ENCODE measurements at places on chromosomes 11 and 22.

- no peak for DNase-seq
These were observed 48.0 kb upstream of the CEP126 start for GRCh38 chr11:101866619-101867491.

DNA sequence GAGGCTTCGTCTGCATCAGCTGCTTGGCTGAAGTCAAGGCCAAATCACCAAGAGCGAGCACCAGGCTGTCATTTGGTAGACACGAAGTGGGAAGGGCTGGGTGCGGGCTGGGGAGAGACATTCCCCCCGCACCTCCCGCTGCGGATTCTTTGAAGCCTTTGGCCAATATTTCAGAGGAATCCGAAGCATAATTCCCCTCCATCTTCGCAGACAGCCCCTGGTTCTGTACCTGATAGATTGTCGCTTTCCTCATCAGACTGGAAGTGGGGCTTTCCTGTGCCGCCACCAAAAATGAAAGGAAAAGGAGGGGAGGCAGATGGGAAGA lies 15.3 kb downstream of the BLID start:
- DNase-seq: no peak

DNA sequence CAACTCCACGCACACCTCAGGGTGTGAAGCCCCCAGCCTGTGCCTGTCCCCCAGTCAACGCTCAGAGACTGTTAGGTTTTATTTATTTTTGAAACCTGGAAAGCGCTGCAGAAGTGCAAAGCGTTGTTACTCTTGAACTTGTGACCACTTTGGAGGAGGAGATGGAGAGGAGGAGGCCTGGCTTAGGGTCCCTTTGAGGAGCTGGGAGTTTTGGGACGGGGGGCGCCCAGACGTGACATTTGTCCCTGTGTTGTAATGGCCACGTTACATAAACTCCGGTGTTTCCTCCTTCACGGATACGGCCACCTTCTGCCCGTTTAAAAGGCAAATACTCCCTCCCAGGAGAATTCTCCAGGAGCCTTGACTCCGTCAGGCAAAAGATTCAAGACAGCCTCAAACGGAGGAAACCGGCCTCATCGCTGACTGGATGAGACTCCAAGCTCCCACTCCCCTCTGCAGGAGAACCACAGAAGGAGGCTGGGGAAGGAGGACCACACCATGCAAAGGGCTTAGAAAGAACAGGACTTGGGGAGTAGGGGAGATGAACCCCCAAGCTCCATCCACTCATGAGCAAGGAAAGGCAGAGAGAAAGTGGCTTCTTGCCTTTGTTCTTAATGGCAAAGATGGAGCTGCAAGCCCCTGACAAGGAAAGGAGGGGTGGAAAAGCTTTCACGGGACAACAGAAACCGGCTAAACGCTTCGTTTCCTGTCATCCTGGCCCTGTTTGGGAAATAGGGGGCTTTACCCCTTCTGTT lies 630 bp downstream of the PIK3IP1 start:
- no peak for DNase-seq

GRCh38 chr11:83695046-83695445 lies 408.9 kb upstream of the CCDC90B start:
- no peak for DNase-seq

DNA sequence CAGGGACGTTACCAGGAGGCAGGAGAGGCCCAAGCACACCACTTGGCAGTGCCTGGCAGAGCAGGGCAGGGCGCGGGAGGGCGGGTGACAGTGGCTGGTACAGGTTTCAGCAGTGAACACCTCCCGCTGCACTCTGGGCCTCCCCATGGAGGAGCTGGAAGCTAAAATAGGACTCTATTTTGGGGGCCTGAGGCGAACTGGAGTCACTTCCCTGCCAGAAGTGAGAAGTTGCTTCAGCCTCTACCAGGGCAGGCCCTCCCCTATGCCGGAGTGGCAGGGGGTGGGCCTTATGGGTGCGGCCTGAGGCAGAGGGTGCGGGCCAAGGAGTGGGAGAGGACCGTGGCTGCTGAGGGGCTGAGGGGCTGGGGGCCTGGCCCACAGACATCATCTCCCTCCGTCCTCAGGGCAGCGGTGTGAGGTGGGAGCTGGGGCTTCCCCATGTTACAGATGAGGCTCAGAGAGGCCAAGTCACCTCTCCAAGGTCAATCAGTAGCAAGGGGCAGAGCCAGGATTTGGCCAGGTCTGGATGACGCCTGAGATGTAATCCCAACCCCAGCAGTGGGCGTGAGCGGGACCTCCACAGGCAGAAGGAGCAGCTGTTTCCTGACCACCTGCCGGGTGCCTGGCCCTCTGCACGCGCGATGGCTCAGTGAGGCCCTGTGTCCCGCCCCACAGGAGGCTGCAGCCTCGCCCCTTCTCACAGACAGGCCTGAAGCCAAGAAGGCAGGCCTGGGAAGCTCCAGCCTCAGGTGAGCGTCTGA lies 39.3 kb downstream of the KCNJ4 start:
- no peak for DNase-seq

- DNase-seq: peak; percentile 47
These were observed 7.6 kb downstream of the CYB5R2 start for GRCh38 chr11:7665473-7666291.

DNA sequence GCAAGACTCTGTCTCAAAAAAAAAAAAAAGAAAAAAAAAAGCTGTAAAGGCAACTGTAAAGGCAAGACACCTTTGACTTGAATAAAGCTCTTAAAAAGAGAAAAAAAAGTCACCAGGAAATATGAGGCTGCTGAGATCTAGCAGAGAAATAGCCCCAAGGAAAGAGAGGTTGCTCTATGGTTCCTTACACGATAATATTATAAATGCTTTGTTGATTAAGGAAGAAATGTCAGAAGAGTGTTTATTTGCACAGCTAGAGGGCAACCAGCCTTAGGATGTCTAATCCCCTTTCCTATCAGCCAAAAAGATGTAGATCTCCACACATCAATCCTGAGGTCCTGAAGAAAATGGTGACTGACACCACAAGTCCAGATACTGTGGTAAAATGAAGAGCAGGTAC lies 32.0 kb downstream of the RBFOX2 start:
- DNase-seq: no peak

DNA sequence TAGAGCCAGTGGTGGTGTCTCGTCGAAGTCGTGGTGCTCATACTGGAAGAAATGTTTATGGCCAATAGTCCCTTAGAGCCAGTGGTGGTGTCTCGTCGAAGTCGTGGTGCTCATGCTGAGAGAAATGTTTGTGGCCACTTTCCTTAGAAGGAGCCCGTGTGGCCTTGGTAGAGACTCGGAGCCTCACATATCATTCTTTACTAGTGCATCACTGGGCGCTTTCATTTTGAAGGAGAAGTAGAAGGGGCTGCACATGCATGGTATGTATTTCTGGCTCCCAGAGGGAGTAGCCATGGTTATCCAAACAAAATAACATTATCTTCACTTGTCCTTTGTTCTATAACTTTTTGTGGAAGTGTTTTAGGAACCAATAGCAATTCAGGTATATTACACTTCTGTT lies 69.5 kb downstream of the JAM3 start:
- DNase-seq: no peak

- peak; percentile 2 for DNase-seq
These were observed 122.6 kb downstream of the APOL5 start for GRCh38 chr22:35840302-35840739.

- DNase-seq: no peak
These were observed 247.2 kb downstream of the CTTN start for GRCh38 chr11:70645537-70645936.

GRCh38 chr11:73380897-73381410 lies 4.8 kb downstream of the RELT start:
- DNase-seq: no peak

DNA sequence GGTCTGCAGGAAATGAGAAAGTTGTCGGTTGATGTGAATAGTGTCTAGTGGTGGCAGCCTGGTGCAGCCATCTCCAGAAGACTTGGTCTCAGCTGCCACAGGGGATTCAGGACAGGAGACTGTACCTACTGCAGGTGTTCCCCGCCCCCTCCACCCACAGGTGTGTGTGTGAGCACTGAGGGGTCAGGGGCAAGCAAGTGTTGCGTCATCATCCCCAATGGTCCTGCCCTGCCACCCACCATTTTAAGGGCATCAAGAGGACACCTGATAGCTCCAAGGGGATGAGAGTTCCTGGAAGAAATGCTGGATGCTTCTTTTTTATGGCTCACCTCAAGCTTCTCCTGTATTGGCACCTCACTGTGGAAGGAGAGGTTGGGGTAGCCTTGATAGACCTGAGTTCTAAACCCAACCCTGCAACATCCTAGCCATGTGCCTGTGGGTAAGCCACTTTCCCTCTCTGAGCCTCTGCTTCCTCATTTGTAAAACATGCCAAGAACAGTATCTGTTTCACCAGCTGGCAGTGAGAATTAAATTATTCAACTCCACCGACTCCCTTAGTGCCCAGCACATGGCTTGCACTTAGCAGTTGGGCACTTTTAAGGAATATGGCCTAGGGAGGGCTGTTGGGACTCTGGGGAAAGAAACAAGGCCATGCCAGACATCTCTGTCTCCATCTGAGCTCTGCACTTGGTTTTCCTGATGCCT lies 6.1 kb downstream of the C11orf91 start:
- no peak for DNase-seq

DNA sequence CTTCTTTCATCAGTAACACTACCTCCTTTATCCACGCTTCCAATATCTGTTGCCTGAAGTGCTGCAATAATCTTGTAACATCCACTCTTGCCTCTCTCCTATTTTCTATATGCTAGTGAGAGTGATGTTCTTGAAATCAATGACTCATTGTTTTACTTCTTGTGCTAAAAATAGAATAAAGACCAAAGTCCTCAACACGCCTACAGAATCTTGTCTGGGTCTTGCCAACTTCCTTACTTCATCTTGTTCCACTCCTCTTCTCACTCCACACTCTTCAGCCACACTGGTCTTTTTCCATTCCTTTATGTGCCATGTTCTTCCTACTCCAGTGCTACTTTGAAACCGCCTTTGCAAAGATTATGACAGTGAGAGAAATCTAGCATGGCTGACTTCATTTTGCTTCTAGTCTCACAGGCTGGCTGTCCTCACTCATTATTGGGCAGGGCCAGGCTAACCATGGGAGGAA lies 136.4 kb downstream of the CCDC81 start:
- DNase-seq: no peak

DNA sequence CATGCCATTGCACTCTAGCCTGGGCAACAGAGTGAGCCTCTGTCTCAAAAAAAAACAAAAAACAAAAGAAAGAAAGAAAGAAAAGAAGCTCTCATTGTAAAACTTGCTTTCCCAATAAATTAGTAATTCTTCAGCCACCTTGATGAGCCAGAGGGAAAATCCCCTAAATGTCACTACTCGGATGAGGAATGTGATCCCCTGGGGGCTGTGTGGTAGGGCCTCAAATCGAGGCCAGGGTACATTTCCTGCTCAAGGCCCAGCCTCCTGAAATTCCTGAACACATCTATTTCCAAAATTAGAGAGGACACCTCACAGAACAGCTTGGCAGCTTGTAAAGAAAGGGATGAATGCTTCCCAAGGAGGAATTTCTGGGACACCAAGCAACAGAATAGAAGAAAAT lies 147.1 kb upstream of the SESN3 start:
- no peak for DNase-seq

DNA sequence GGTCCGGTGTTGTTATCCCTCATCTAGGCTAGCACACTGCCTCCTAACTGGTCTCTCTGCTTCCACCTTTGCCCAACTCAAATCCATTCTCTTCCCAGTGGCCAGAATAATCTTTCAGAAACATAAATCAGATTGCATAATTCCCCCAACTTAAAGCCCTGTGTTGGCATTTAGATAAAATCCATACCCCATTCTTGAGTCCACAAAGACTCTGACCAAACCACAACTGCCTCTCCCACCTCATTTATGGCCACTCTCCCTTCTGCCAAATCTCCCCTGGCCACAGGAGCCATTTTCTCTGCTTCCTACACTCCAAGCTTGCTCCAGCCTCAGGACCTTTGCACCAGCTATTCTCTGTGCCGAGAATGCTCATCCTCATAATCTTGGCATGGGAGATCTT lies 36.8 kb downstream of the IL18 start:
- DNase-seq: no peak

DNA sequence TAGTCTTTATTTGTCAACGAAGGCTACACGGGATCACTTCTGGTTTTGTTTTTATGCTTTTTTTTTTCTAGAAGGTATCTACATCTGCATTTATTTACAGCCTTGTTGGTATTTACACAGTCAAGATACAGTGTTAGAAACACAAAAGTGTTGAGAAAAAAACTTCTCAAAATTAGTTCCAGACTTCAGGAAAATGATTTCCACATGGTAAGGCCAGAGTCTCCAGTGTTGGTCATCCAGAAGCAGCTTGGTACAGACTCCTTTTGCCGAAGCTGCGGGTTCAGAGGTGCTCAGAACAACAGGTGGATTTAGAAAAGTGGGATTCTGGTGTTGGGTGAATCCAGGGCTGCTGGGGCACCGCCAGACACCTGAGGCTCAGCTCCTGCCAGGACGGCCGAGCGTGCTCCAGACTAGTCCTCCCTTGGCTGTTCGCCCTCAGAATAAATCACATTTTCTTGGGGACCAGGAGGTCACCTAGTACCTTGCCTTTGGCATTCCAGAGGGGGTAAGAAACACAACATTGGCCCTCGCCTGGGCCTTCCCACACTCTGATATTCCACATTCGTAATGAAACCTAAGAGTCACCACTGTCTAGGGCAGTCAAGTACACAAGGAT lies 78.7 kb upstream of the NARS2 start:
- no peak for DNase-seq

- no peak for DNase-seq
These were observed 48.8 kb downstream of the ASCL2 start for GRCh38 chr11:2221591-2221990.

- no peak for DNase-seq
These were observed 9.2 kb upstream of the GAS2 start for GRCh38 chr11:22657101-22657694.

DNA sequence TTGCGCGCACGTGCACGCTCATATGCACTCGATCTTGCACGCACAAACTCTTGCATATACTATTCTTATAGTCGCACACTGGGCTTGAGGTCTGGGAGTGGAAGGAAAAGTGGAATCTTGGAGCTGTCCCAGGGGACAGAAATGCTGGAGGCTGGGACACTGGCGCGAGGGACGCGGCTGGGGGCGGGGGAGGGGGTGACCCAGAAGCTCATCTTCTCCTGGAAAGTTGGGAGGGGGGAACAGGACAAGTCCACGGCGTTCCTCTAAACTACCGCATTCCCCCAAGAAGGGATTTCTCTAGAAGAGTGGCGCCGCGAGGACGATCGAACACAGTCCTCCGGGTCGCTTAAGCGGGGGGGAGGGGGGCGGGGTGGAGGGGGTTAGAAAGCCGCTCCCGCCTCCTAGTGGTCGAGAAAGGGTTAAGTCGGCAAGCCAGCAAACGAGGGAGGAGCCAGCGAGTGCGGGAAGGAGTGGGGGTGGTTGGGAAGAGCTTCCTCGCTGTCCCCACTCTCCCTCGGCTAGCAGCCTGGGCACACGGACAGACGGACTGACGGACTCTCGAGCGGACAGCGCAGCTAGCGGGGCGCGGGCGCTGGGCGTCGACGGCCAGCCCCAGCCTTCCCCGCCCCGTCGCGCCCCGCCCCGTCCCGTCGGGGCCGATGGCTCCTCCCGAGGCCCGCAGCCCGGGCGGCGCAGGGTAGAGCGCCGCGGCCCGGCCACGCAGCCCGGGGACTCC lies at the start of gene RTN4RL2:
RTN4RL2 (plus strand) TSS at position 507 of the 736 bp plus-strand sequence. CDS start 338 bp downstream, outside the sequence.
- DNase-seq: peak; percentile 23

- no peak for DNase-seq
These were observed 48.9 kb downstream of the SLC17A6 start for GRCh38 chr11:22387126-22387525.

GRCh38 chr11:111715142-111715816 lies 50.9 kb downstream of the PPP2R1B start:
- DNase-seq: no peak

GRCh38 chr11:127057126-127057525 lies 56.6 kb upstream of the KIRREL3 start:
- DNase-seq: no peak

GRCh38 chr11:123822599-123822998 lies 16.4 kb upstream of the OR6M1 start:
- no peak for DNase-seq

- DNase-seq: no peak
These were observed 27.1 kb upstream of the TMPRSS4 start for GRCh38 chr11:118049771-118050170.

Measured in activated CD4-positive, alpha-beta T cell treated with anti-CD3 and anti-CD28 coated beads for 4 hours (primary cell).